ENCODE measurements at places on chromosomes 4 and X.

DNA sequence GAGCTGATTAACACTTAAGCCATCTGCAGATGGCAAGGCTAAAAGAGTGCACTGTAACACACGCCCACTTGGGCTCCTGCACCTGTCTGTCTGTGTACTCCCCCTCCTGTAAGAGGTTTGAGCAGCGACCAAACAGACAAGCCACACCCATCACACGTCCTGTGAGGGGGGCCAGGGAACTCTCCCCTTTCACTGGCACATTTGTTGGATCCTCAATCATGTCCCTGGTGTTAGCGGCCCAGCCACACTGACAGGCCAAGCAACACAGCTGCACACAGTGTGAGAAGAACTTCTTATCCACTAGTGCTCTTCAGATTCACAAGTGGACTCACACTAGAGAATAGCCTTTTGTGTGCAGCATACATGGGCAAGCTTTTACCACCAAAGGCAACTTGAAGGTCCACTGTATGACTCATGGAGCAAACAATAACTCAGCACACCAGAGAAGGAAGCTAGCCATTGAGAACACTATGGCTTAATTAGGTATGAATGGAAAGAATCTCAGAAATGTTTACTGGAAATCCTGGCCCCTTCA, 29.1 kb upstream of the UTP14A start:
- no peak for DNase-seq

DNA sequence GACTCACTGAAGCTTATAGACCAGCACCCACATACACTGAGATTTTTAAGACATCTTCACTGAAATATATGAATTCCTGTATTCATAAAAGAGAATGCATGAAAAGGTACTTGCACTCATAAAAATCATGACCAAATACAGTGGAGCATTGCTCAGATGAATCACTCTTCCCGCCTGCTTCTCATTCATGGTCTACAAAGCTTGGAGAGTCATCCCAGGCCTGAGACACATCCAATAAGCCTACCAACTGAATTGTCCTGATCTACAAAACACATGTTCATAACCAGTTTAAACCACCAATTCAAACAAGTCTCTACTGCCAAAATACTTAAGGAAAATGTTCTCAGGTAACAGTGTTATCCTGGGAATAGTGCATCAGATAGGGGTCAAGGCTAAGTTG, 38.1 kb downstream of the PROM1 start:
- no peak for DNase-seq

GRCh38 chr4:687048-687970, 1.6 kb downstream of the SLC49A3 start:
- no peak for DNase-seq

GRCh38 chr4:124933521-124933920, 221.0 kb upstream of the ANKRD50 start:
- DNase-seq, result no peak

GRCh38 chr4:41722181-41722580, 26.3 kb downstream of the PHOX2B start:
- DNase-seq, result no peak

DNA sequence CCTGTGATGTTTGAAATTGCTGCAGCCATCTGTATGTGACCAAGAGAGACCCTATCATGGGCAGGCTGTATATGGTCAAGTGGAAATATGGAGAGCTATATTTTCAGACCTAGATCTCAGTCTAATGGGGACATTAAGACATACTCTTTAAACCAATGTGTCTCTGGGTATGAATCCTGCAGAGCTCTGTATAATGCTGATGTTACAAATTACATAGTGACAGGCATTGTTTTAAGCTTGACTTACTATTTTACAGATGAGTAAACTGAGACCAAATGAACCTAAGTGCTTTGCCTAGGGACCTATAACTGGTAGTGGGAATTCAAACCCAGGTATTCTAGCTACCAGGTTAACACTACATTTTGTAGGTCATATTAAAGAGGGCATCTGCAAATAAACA, 71.3 kb upstream of the GRXCR1 start:
- no peak for DNase-seq

GRCh38 chrX:40262157-40263013, 164.6 kb upstream of the BCOR start:
- DNase-seq, result no peak

DNA sequence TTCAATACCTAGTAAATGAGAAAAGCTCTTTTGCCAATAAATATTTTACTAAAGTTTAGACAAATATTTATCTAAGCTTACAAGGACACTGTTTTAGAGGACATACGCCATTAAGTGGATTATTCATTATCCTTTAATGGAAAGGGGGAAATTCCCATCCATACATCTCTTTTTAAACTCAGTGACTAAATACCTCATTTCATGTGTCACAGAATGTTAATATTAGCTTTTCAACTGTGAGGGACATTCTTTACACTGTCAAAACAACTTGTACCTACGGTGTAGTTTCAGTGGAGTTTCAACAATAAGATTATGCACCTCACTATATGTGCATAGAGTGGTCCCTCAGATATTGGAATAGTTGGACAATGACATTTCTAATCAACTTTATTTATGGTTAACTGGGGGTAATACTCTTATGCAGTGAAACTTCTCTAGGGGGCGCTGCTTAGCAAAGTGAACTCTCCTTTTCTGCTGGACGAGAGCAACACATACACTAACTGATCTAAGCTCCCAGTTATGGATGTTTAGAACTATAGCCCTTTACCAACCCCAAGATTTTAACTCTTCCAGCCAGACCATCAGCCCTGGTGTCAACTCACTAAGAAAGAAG, 9.7 kb downstream of the HS6ST2 start:
- no peak for DNase-seq

DNA sequence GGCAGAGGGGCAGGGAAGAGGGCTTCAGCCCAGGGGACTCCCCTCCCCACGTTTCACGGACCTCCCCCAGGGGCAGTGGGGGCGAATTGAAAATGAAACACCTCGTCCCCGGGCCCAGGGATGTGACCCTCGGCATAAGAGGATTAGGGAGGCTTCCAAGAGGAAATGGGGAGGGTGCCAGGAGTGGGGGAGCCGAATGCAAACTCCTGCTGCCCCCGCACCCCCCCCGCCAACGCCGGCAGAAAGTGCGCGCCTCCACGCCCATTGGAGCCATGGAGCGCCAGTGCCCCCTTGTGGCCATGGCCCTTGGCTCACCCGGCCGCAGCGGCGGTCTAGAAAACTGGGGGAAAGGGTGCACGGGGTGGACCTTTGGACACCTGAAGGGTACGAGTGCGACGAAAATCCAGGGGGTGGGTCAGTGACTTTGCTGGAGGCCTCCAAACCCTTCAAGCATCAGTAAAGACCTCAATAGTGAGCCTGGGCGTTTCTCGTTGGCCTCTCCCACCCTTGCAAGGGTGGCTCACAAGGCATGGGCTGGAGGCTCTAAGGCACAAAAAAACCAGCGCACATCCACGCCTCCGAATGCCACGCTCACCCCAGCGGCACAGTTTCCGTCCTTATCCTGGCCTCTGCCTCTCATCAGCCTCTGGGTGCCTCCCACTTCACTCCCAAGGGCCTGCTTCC, 120.8 kb upstream of the PJA1 start:
- peak; percentile 3 for DNase-seq

DNA sequence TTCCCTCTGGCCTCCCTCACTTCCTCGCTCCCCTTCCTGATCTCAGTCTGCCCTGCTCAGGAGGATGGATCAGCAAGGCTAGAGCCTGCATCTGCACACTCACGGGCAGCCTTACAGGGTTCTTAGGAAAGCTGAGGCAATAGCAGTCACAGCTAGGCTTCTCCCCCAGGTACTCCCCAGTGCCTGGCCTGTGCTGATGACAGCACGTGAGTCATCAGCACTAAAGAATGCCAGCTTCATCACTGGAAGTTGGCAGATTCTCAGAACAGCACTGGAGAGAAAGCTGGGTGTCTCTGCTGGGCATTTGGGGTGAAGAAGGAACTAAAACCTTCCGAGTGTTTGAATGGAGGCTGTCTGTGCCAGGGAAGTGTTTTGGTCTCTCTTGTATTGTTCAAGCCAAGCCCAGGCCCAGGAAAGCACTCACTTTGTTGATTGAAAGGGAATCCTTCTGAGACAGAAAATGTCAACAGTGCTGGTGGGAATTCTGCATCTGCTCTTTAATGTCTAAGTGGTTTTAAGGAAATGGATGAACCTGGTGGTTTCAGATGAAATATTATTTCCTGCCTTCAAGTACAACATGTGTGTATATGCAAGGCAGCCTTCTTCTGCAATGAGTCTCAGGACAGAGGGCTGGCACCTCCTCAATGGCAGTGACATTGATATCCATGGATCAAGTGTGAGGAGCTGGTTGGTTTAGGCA, 73.0 kb upstream of the SCOC start:
- DNase-seq, result no peak

- no peak for DNase-seq
These were observed 190.4 kb downstream of the ARAP2 start for GRCh38 chr4:36053930-36054329.

- DNase-seq, result no peak
These were observed 417.8 kb upstream of the INTU start for GRCh38 chr4:127214931-127215330.

DNA sequence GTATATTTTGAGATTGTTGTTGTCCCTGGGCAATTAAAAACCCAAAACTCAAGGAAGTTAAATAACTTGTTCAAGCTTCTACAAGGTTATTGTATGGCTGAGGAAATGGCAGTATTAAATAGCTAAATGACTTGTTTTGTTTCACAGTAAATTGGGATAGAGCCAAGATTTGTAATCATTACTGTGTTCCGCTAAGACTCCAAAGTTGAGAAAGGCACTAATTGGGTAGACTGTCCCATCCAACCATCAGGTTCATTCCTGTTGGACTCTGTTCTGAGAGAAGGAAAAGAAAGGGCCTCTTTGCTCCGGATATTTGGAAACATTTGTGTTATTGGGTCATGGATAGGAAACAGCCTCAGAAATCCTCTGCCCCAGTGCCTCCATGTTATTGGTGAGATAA, 82.2 kb downstream of the DCLK2 start:
- no peak for DNase-seq

- no peak for DNase-seq
These were observed 5.3 kb downstream of the EDA2R start for GRCh38 chrX:66633541-66633940.

DNA sequence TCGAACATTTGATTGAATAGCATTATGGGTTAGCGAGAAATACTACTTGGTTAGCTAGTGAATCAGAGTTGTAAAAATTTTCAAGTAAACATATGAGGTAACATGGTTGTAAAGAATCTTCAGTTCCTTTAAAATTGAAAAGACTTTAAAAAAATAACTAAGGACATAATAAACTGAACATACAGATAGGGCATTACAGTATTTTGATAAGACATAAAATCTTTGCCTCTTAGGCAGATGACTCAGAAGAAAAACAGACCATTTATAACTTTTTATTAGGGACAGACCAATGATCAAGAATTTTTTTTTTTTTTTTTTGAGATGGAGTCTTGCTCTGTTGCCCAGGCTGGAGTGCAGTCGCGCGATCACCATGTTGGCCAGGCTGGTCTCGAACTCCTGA, 43.1 kb downstream of the PNMA5 start:
- no peak for DNase-seq

- no peak for DNase-seq
These were observed 707.9 kb downstream of the CENPC start for GRCh38 chr4:66837279-66837922.

GRCh38 chrX:53093177-53093655, 726 bp upstream of the KANTR start:
- DNase-seq, result peak; percentile 20

DNA sequence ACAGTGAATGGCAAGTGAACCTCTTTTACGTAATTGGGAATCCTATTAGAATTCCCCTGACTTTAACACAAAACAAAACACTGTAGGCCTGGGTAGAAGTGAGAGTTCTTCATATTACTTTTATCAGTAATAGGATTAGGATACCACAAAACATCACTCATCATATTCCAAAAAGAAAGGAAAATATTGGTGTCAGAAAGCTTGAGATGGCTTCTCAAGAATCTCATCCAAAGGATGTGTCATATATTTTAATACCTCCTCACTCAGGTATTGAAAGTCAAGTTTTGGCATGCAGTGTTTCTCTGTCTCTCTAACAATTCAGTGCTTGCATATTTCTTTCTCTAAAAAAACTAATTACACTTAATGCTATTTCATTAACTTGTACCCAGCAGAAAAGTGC, 173.2 kb downstream of the PDGFC start:
- DNase-seq, result no peak

DNA sequence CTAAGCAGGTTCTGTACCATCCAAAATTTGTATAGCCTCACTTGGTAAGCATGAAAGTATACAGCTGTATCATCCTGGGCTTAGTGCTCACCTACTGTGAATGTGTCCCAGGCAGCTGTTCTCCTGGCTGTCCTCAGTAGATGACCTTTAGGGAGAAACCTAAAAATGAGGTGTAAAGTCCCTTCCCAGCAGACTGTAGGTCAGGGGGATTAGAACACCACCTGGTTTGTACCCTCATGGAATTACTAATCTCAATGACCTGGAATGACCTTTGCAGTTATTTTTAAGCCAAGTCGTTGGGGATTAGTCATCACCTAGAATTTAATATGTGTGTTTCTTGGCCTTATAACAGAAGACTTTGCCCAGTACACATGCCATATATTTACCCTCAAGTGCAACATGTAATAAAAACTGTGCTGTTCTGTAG, 39.1 kb upstream of the MBTPS2 start:
- no peak for DNase-seq

DNA sequence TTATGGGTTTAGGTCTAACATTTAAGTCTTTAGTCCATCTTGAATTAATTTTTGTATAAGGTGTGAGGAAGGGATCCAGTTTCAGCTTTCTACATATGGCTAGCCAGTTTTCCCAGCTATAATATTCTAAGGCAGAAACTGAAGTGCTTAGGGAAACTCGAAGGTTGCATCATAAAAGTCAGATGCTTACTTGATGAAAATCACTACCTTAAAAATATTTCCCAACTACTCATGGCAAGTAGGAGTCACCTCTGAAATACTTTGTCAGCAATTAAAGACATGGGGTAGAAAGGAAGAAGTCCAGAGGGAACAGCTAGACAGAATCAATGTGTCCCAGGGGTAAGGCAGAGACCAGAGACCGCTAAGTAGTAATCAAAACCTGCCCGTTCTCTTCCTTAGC, 6.3 kb upstream of the AP1S2 start:
- no peak for DNase-seq

- DNase-seq, result no peak
These were observed 178.9 kb downstream of the CENPC start for GRCh38 chr4:67366311-67366861.

DNA sequence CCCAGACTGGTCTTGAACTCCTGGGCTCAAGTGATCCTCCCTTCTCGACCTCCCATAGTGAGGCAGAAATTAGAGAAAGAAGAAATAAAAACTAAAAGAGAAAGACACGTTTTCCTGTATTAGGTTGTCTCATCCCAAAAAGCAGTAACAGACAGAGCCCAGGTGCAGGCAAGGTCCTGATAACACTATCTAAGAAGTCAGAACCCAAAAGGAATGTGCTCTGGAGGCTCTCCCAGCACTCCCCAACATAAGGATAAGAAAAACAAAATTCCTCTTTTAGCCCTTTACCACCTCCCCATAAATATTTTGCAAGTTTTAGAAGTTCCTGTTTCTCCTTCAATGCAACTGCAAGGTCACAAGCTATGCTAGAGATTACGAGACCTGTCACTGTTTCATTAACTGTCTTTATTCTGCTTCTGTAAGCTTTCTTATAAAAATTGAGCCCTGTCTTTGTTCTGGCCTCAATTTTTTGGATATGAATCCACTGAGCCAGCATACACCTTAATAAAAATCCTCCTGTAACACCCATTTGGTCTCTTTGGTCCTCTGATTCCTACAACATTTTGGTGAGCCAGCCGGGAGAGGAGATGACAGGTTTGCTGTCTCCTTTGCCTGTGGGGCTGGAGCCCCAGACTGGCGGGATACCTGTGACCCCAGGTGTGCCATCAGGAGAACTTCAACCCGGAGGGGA, 25.9 kb downstream of the LIAS start:
- DNase-seq, result no peak

Measured in substantia nigra (tissue), 51 donors.